ENCODE measurements at places on chromosomes 7 and 10. TPM values are rescaled to one million over a fixed set of nuclear protein-coding genes. Genes with fewer than 3 reads are reported as not detected.

The ENKUR gene
- 0.11 TPM for total RNA-seq

The MACROH2A2 gene
- total RNA-seq, result 3.6 TPM

The INHBA gene
- total RNA-seq, result not detected

The PNLIP gene
- not detected for total RNA-seq

The PLAU gene
- not detected for total RNA-seq

The PON1 gene
- total RNA-seq, result not detected

The C7orf33 gene
- not detected for total RNA-seq

The GPR85 gene
- not detected for total RNA-seq

The LRIT1 gene
- total RNA-seq, result not detected

DNA sequence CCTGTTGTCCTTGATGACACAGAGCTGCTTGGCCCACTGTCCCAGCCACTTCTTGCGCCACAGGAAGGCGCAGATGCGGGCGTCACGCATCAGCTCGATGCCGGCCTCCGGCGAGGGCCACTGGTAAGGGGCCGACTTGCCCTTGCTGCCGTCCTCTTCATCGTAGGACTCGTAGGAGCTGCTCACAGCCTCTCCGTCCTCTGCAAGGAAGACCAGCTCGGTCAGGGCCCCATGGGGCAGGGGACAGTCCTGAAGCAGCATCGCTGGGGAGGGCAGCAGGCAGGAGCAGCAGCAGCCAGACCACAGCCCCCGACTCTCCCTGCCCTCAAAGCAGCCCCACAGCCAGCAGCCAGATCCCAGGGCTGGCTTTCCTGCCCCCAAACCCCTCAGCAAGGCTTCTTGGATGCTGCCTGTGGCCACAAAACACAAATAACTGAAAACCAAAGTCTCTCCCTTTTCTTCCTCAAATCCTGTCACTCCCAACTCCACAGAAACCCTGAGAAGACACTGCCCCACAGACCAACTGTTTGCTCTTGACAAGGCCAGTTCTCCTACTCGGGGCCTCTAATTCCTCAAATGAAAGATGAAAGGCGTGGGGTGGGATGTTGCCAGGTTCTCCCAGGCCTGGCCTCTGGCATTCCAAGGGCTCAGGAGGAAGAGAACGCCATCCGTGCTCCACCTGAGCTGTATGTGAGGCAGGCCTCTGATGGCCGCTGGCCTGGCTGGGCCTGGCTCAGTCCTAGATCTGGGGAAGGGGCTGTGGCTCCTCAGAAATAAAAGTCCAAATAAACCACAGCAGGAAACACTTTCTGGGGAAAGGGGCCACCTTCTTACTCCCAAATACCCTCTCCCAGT is 76.7 kb downstream of the VWA2 start:
- H3K36me3 ChIP-seq, result no peaks in the 10 kb centered on the region
- DNase-seq, result no peak
- no peaks in the 10 kb centered on the region for H3K4me1 ChIP-seq
- H3K27ac ChIP-seq, result no peak overlapping the region
- H3K4me3 ChIP-seq, result no peak overlapping the region
- H3K27me3 ChIP-seq, result no peaks in the 10 kb centered on the region

- no peak overlapping the region for H3K4me3 ChIP-seq
- no peak for DNase-seq
- H3K27ac ChIP-seq, result peak overlapping the region; percentile 52
- peaks cover 2% of the 10 kb centered on the region for H3K36me3 ChIP-seq
- H3K4me1 ChIP-seq, result peaks cover 22% of the 10 kb centered on the region
Measured at GRCh38 chr10:12564173-12564572, 214.8 kb downstream of the CAMK1D start.

GRCh38 chr7:102061981-102062390 is 224.7 kb upstream of the SH2B2 start:
- DNase-seq, result no peak
- no peak overlapping the region for H3K4me3 ChIP-seq
- H3K36me3 ChIP-seq, result peaks cover 6% of the 10 kb centered on the region
- H3K4me1 ChIP-seq, result peaks cover 2% of the 10 kb centered on the region
- H3K27me3 ChIP-seq, result no peaks in the 10 kb centered on the region
- no peak overlapping the region for H3K27ac ChIP-seq

GRCh38 chr10:78814407-78814806 is 254.4 kb upstream of the ZMIZ1 start:
- H3K4me3 ChIP-seq, result no peak overlapping the region
- H3K27ac ChIP-seq, result no peak overlapping the region
- DNase-seq, result no peak
- no peaks in the 10 kb centered on the region for H3K4me1 ChIP-seq
- H3K27me3 ChIP-seq, result peaks cover 2% of the 10 kb centered on the region

DNA sequence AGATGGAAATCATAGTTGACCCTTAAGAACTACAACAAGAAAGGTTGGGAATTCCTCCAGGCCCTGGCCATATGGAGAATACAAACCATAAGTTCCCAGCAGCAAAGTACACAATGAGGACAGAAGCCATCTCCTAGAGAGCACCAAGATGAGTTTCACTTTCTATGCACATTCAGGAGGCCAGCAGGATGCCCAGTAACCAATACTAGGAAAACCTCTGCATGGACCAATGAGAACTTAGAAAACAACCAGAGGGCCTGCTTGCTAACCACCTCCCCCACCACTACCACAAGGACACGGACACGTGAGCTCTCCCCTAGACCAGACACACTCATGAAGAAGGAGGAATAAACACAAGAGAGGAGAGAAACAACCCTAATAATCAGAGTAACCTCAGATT is 56.3 kb downstream of the IFIT5 start:
- H3K36me3 ChIP-seq, result no peaks in the 10 kb centered on the region
- no peak overlapping the region for H3K4me3 ChIP-seq

DNA sequence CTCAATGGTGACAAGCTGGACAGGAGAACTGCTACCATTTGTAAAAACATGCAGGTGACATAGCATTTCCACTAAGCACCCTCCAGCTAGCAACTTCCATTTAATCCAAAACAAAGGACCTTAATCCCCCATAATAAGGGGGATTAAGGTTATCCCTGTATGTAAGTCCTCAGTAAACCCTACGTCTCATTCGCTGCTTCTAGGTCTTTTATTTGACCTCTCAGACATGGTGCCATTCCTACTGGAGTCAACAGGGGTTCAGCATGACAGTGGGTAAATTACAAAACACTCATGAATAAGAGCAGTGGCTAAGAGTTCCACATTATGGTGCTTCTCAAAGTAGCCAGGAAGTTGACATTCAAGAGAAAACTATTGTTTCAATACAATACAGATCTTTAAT is 121.8 kb upstream of the CAV2 start:
- no peak overlapping the region for H3K27ac ChIP-seq
- peaks cover 8% of the 10 kb centered on the region for H3K27me3 ChIP-seq
- H3K4me3 ChIP-seq, result no peak overlapping the region
- H3K4me1 ChIP-seq, result no peaks in the 10 kb centered on the region

- peak; percentile 67 for DNase-seq
- H3K27ac ChIP-seq, result peak overlapping the region; percentile 86
- H3K36me3 ChIP-seq, result peaks cover 30% of the 10 kb centered on the region
- H3K4me1 ChIP-seq, result peaks cover 89% of the 10 kb centered on the region
Measured at GRCh38 chr7:37440738-37441385, 7.8 kb downstream of the ELMO1 start.

DNA sequence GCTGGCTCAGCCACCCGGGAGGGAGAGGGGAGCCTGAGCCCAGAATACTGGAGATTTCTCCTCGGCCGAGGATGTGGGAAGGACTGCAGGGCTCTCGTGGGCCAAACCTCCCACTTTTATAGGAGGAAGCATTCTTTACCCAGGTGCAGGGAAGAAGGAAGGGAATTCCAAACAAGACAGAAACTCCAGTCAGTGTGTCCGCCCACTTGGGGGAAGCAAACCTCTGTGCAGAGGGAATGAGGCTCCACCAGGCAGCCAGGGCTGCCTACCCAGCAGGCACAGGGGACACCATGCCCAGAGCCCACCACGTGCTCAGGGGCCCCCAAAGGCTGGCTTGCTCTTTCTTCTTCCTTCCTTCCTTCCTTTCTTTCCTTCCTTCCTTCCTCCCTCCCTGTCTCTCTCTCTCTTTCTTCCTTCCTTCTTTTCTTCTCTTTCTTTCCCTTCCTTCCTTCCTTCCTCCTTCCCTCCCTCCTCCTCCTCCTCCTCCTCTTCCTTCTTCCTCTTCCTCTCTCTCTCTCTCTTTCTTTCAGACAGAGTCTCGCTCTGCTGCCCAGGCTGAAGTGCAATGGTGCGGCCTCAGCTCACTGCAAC is 15.4 kb upstream of the FZD9 start:
- no peaks in the 10 kb centered on the region for H3K36me3 ChIP-seq
- H3K27me3 ChIP-seq, result no peaks in the 10 kb centered on the region
- no peak overlapping the region for H3K27ac ChIP-seq
- DNase-seq, result no peak

GRCh38 chr10:28381466-28381865 is 78.6 kb upstream of the MPP7 start:
- peaks cover 25% of the 10 kb centered on the region for H3K4me1 ChIP-seq
- no peak overlapping the region for H3K4me3 ChIP-seq
- no peak for DNase-seq
- no peaks in the 10 kb centered on the region for H3K36me3 ChIP-seq
- H3K27me3 ChIP-seq, result peaks cover 2% of the 10 kb centered on the region
- H3K27ac ChIP-seq, result no peak overlapping the region

GRCh38 chr7:1569440-1569832 is 396 bp downstream of the PSMG3 start:
- peaks cover 37% of the 10 kb centered on the region for H3K4me1 ChIP-seq
- DNase-seq, result no peak
- no peaks in the 10 kb centered on the region for H3K27me3 ChIP-seq

- H3K36me3 ChIP-seq, result no peaks in the 10 kb centered on the region
- H3K4me3 ChIP-seq, result no peak overlapping the region
- H3K27me3 ChIP-seq, result peaks cover 3% of the 10 kb centered on the region
Measured at GRCh38 chr7:16546921-16547505, 20.4 kb downstream of the LRRC72 start.
